Myometrial cell (primary cell): ENCODE measurements at places on chromosomes 1 and 21. TPM values are rescaled to one million over a fixed set of nuclear protein-coding genes. Genes with fewer than 3 reads are reported as not detected.

The HSPA13 gene
- 39.8 and 49.3 TPM in 2 replicates for total RNA-seq

The LRRIQ3 gene
- total RNA-seq: 0.89 and 1.7 TPM in 2 replicates

The C1orf94 gene
- total RNA-seq: not detected in 2 replicates

The FMN2 gene
- 5.2 and 13.5 TPM in 2 replicates for total RNA-seq

The CR1 gene
- total RNA-seq: not detected in 2 replicates

The LCE3D gene
- total RNA-seq: not detected in 2 replicates

The DIRAS3 gene
- total RNA-seq: 13.3 and 16.4 TPM in 2 replicates

The DRAXIN gene
- total RNA-seq: not detected in 2 replicates

The ATAD3C gene
- 0.29 and 3.4 TPM in 2 replicates for total RNA-seq

The EPS8L3 gene
- total RNA-seq: not detected in 2 replicates

The NFASC gene
- total RNA-seq: not detected in 2 replicates

The CACNA1E gene
- not detected in 2 replicates for total RNA-seq

The F13B gene
- not detected in 2 replicates for total RNA-seq

The UTS2 gene
- total RNA-seq: not detected in 2 replicates

The ABCD3 gene
- total RNA-seq: 29.4 and 46.6 TPM in 2 replicates

The KRTAP19-3 gene
- not detected in 2 replicates for total RNA-seq

The OPRD1 gene
- not detected in 2 replicates for total RNA-seq

The RPTN gene
- not detected in 2 replicates for total RNA-seq

The IL10 gene
- not detected in 2 replicates for total RNA-seq

The LORICRIN gene
- total RNA-seq: not detected in 2 replicates

The SELE gene
- not detected in 2 replicates for total RNA-seq

The SPATA45 gene
- not detected in 2 replicates for total RNA-seq

The SPTA1 gene
- not detected in 2 replicates for total RNA-seq

The OR10J1 gene
- total RNA-seq: not detected in 2 replicates
